Spinal cord (tissue), 10 donors: ENCODE measurements at places on chromosomes 12 and 14. TPM values are rescaled to one million over a fixed set of nuclear protein-coding genes. Genes with fewer than 3 reads are reported as not detected.
A peak's percentile ranks its signal among the peaks of the same experiment; 100 is the strongest.

C14orf93 gene
- 13.4 TPM for polyA plus RNA-seq

- H3K4me3 ChIP-seq = peak overlapping the region; percentile 30
- peak; percentile 87 for DNase-seq
- H3K27me3 ChIP-seq = no peaks in the 10 kb centered on the region
These were observed 52.3 kb upstream of the TMEM263 start for GRCh38 chr12:106903241-106903945.

WSCD2 gene
- 11.6 TPM for polyA plus RNA-seq

DNA sequence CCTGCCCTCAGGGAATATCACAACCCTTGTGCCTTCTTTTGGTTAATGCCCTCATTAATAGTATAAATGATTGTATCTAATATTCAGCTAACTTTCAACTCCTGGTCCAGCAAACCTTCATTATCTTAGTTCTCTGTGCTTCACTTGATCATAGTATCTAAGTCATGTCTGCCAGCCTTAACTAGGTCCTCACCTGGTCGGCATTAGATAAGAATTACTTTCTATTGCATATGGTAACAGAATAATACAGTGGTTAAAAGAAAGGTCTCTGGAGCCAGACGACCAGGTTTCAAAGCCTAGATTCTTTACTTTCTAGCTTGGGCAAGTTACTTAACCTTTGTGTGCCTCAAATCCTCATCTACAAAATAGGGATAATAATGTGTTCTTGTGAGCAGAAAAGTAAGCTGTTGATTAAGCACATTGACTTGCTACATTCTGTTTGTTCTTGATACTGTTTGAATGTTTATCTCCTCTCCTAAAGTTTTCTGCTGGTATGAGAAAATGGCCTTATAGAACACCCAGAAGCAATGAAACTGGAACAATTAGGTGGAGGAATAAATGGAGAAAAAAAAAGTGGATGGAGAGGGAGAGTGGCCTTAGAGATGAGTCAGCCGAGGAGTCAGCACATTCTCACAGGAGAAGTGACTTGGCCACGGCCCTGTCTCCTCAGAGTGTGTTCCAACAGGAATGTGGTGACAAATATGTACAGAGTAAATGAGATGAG lies 176.1 kb downstream of the SLC25A21 start:
- H3K27ac ChIP-seq = no peak overlapping the region
- no peak overlapping the region for H3K4me3 ChIP-seq
- no peaks in the 10 kb centered on the region for H3K27me3 ChIP-seq
- no peaks in the 10 kb centered on the region for H3K4me1 ChIP-seq
- no peak for DNase-seq

ACVR1B gene
- 50.5 TPM for polyA plus RNA-seq

DNA sequence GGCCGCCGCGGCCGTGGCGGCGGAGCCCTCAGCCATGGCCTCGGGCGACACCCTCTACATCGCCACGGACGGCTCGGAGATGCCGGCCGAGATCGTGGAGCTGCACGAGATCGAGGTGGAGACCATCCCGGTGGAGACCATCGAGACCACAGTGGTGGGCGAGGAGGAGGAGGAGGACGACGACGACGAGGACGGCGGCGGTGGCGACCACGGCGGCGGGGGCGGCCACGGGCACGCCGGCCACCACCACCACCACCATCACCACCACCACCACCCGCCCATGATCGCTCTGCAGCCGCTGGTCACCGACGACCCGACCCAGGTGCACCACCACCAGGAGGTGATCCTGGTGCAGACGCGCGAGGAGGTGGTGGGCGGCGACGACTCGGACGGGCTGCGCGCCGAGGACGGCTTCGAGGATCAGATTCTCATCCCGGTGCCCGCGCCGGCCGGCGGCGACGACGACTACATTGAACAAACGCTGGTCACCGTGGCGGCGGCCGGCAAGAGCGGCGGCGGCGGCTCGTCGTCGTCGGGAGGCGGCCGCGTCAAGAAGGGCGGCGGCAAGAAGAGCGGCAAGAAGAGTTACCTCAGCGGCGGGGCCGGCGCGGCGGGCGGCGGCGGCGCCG lies 381 bp downstream of the YY1 start:
- no peaks in the 10 kb centered on the region for H3K36me3 ChIP-seq
- peaks cover 18% of the 10 kb centered on the region for H3K4me1 ChIP-seq
- H3K27ac ChIP-seq = peak overlapping the region; percentile 83
- peak overlapping the region; percentile 70 for H3K4me3 ChIP-seq

DNA sequence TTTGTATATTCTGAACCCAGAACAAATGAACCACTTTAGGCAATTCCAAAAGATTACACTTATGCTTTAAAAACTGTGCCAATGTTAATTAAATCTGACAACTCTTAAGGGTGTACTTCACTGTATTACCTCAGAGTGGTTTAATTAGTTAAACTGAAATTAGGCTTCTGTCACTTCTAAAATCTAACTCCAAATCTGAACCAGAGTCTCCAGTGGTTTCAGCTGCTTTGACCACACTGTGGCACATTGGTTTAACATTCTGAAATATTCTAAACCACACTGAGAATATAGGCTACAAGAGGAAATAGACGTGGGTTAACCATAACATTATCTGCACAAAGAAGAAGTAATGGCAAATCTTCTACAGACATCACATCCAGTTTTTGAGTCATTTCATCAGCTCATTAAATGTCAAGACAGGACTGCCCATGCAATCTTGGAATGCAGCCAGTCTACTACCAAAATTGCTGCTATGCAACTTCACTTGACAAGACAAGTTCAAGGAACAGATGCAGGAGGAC lies 94.8 kb downstream of the LRP6 start:
- DNase-seq = no peak
- no peaks in the 10 kb centered on the region for H3K4me1 ChIP-seq
- H3K27ac ChIP-seq = no peak overlapping the region
- no peak overlapping the region for H3K4me3 ChIP-seq
- H3K27me3 ChIP-seq = no peaks in the 10 kb centered on the region
- H3K36me3 ChIP-seq = no peaks in the 10 kb centered on the region

- H3K4me3 ChIP-seq = no peak overlapping the region
- no peak for DNase-seq
- H3K27ac ChIP-seq = no peak overlapping the region
- no peaks in the 10 kb centered on the region for H3K27me3 ChIP-seq
- no peaks in the 10 kb centered on the region for H3K36me3 ChIP-seq
These were observed 319.4 kb downstream of the VRK1 start for GRCh38 chr14:97116546-97116945.

DNA sequence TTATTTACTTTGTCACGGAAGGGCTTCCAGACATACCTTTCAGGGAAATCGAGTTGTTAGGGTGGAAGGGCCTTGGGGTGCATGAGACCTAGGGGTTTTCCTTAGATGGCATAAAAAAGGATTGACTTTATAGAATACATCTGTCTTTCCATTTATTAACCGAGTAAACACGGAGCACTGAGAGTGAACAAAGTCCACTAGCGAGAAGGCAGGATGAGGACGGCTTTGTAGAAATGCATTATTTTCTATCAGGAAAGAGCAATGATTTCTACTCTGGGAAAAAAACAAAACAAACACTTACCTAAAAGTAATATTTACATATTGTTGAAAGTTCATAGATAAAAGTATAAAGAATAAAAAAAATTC lies 91.8 kb downstream of the RCOR1 start:
- no peak overlapping the region for H3K4me3 ChIP-seq
- no peaks in the 10 kb centered on the region for H3K27me3 ChIP-seq
- H3K4me1 ChIP-seq = no peaks in the 10 kb centered on the region
- no peak overlapping the region for H3K27ac ChIP-seq

- H3K4me1 ChIP-seq = no peaks in the 10 kb centered on the region
- no peak overlapping the region for H3K4me3 ChIP-seq
- no peak overlapping the region for H3K27ac ChIP-seq
- H3K27me3 ChIP-seq = peaks cover 97% of the 10 kb centered on the region
These were observed 9.1 kb upstream of the TBX5 start for GRCh38 chr12:114414866-114415524.

GRCh38 chr12:20596061-20596460 lies 99.1 kb upstream of the SLCO1C1 start:
- no peaks in the 10 kb centered on the region for H3K27me3 ChIP-seq
- no peak for DNase-seq
- H3K4me1 ChIP-seq = no peaks in the 10 kb centered on the region

KRT6A gene
- polyA plus RNA-seq = not detected

- DNase-seq = no peak
- no peaks in the 10 kb centered on the region for H3K27me3 ChIP-seq
- H3K36me3 ChIP-seq = no peaks in the 10 kb centered on the region
- H3K4me3 ChIP-seq = no peak overlapping the region
- peaks cover 6% of the 10 kb centered on the region for H3K4me1 ChIP-seq
These were observed 224.0 kb downstream of the KTN1 start for GRCh38 chr14:55803873-55804553.

DNA sequence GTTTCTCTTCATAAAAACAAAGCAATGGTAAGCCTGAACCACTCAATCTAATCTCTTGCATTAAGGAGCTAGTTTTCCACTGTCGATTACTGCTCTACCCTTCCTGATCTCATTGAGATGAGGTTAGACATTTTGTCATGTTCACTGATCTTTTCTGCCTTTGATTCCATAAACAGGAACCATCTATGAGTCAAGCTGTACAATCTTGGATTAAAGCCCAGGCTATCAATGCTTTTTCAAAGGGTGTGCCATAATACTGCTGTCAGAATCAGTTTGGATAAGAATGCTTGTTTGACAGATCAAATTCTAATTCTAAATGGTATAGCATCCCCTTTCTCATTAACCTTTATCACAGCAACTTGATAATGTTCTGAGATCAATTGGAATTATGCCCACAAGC lies 16.1 kb downstream of the GRIP1 start:
- no peak for DNase-seq
- no peak overlapping the region for H3K27ac ChIP-seq
- no peaks in the 10 kb centered on the region for H3K36me3 ChIP-seq
- no peak overlapping the region for H3K4me3 ChIP-seq
- no peaks in the 10 kb centered on the region for H3K27me3 ChIP-seq

DLK1 gene
- 15.7 TPM for polyA plus RNA-seq

DNA sequence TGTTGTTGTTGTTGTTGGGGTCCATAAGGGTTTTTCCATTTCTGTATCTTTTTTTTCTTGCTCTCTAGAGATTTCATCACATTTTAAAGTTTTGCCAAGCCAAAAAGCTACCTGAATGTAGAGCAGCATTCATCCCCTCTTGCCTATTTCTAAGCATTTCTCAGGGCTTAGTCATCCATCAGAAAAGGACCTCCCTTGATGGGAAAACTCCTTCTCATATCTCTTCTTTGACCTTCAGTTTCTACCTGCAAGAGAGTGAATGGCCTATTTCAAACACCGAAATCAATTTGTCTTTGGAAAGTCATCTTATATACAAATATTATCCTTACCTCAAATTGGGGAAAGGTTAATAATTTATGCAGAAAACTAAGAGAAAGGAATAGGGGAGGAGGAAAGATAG lies 4.5 kb downstream of the MYBPC1 start:
- no peaks in the 10 kb centered on the region for H3K4me1 ChIP-seq
- H3K36me3 ChIP-seq = no peaks in the 10 kb centered on the region
- no peak for DNase-seq
- H3K4me3 ChIP-seq = no peak overlapping the region
- no peak overlapping the region for H3K27ac ChIP-seq
- H3K27me3 ChIP-seq = no peaks in the 10 kb centered on the region

DNA sequence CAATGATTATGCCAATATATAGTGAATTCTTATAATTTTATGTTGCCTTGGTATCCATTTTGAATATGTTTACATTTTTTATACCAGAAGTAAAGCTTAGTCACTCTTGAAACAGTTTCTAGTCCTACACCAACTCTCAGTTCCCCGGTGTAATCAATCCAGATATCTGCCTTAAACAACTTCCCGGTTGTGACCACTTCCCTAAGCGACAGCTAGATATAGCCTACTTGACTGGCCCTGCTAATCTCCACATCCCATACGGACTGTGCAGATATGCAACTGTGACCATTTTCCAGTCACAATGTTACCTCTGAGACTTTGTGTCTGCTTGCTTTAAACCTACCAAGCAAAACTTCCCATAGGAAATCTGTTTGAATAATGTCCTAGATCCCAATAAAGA lies 1551.5 kb upstream of the SEL1L start:
- no peak overlapping the region for H3K27ac ChIP-seq
- H3K36me3 ChIP-seq = no peaks in the 10 kb centered on the region
- H3K4me3 ChIP-seq = no peak overlapping the region
- no peaks in the 10 kb centered on the region for H3K27me3 ChIP-seq

DNA sequence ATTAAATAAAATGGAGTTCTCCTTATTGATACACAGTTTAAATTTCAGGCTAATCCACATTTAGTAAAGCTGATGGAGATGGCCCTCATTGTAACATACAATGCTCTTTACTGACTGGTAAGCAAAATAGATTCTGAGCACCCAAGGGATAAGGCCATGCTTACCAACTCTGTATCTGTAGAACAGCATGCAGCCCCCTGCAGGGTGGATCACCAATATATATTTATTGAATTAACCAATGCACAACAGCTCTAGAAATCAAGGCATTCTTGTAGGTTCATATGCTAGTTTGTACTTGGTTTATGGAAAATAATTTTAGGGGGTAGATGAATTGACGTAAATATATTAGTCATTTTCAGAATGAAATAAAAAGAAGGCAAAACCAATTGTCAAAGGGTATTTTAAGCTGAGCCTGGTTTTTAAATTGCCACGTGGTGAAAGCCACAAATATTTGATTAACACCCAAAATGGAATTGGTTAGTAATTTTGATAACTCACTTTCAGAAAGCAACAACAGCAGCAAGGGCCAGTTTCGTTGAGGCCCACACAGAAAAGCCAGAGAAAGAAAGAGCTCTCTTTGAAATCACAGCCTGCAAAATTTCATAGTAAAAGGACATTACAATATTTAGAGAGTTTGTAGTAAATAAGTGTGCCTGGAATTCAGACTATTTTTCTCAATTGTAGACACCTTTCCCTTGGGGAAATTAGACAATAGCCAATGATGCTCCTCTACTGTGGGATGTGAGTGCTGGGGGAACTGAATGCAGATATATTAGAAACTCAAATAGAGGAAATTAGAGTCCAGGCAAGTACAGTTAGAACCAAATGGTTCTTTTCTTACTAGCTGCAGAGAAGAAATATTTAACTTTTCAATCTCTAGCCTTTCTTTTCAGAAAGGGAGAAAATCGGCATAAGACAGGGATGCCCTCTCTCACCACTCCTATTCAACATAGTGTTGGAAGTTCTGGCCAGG lies 216.2 kb upstream of the ABCD2 start:
- no peaks in the 10 kb centered on the region for H3K4me1 ChIP-seq
- DNase-seq = no peak
- no peak overlapping the region for H3K27ac ChIP-seq
- no peaks in the 10 kb centered on the region for H3K27me3 ChIP-seq
- no peaks in the 10 kb centered on the region for H3K36me3 ChIP-seq

CLEC4A gene
- 4.0 TPM for polyA plus RNA-seq

ANKRD33 gene
- polyA plus RNA-seq = 0.14 TPM

- H3K4me1 ChIP-seq = peaks cover 23% of the 10 kb centered on the region
- peaks cover 30% of the 10 kb centered on the region for H3K36me3 ChIP-seq
- no peak overlapping the region for H3K27ac ChIP-seq
- no peak overlapping the region for H3K4me3 ChIP-seq
These were observed 143.7 kb downstream of the SMOC1 start for GRCh38 chr14:70022771-70023445.

DNA sequence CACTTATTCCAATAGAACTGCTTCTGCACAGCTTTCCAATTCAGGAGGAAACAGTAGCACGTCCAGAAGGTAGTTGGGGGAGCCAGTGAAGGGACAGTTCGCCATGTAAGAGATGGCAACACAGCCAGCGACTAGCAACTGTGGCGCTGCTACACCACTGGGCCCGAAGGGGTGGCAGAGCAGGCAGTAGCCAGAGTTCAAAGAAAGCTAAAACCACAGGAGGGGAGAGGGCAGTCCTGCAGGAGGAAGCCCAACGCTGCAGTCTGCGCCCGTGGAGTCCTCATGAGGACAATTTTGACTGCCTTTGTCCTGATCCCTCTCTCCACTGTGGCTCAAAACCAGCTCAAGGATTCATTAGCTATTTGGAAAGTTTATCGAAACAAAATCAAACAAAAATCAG lies 591.2 kb downstream of the VRK1 start:
- H3K4me3 ChIP-seq = no peak overlapping the region
- H3K27ac ChIP-seq = no peak overlapping the region
- H3K27me3 ChIP-seq = no peaks in the 10 kb centered on the region
- no peak for DNase-seq
